ENCODE measurements at places on chromosomes 16 and 17.

DNA sequence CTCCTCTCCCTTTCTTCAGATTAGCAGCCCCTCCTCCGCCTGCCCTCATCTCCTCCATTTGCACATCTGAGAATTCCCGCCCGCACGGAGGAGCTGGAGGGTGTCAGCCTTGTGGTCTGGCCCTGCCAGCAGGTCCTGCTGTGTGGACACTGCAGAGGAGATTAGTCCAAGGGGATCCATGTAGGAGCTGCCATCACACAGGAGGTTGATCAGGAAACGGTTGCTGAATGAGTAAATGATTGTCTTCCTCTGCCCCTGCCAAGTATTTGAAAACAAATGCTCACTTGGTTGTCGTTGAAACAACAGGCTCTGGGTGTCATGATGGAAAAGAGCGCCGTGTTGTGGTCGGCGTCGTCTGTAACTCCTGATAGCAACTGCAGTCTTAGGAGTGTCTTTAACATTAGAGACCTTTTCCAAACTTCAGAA, 63.8 kb upstream of the CHMP6 start:
- DNase-seq: no peak

DNA sequence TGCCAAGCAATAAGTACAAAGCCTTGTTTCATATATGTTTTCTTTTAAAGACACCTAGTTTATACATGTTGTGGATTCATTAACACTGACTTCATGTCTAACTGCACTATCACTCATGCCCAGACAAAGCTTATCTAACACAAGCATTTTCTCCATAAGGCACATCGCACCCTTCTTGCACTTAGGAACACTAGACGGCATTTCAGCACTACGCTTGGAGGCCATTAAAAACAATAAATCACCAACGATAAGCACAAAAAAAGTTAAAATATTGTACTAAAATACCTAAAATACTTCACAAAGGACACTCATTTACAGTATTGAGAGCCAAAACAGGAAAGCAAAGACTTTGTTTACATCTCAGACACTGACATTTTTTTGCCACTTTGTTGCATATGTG, 39.0 kb upstream of the TEKT3 start:
- DNase-seq: no peak

- no peak for DNase-seq
These were observed 197.7 kb upstream of the CIBAR2 start for GRCh38 chr16:85309656-85310587.

GRCh38 chr16:23420011-23420410, 33.0 kb downstream of the COG7 start:
- no peak for DNase-seq

- no peak for DNase-seq
These were observed 50.3 kb upstream of the CLEC3A start for GRCh38 chr16:77972062-77972392.

DNA sequence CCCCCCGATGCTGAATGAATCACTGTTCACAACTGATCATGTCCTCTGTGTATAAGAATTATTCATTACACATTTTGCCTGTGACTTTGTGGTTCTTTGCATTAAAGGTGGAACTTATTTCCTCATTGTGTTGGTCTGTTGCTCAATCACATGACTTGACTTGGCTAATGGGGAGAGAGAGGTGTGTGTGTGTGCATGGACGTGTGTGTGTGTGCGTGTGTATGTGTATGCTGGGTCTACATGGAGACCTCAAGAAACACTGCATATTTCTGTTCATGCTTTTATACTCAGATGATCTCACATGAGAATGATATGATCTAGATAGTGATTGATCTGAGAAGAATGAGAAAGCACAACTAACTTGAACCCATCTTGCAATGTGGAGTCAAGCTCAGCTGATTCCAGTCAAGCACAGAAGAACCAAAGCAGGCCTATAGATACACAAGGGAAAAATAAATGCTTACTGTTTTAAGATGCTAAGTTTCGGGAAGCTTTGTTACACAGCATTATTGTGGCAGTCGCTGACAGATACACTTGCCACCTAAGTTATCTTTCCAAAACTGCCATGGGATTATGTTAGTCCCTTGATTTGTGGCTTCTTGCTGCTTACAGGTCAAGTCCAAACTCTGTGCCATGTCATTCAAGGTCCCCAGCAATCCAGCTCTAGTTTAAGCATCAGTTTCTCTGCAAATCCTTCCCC, 167.9 kb upstream of the ZFHX3 start:
- no peak for DNase-seq

DNA sequence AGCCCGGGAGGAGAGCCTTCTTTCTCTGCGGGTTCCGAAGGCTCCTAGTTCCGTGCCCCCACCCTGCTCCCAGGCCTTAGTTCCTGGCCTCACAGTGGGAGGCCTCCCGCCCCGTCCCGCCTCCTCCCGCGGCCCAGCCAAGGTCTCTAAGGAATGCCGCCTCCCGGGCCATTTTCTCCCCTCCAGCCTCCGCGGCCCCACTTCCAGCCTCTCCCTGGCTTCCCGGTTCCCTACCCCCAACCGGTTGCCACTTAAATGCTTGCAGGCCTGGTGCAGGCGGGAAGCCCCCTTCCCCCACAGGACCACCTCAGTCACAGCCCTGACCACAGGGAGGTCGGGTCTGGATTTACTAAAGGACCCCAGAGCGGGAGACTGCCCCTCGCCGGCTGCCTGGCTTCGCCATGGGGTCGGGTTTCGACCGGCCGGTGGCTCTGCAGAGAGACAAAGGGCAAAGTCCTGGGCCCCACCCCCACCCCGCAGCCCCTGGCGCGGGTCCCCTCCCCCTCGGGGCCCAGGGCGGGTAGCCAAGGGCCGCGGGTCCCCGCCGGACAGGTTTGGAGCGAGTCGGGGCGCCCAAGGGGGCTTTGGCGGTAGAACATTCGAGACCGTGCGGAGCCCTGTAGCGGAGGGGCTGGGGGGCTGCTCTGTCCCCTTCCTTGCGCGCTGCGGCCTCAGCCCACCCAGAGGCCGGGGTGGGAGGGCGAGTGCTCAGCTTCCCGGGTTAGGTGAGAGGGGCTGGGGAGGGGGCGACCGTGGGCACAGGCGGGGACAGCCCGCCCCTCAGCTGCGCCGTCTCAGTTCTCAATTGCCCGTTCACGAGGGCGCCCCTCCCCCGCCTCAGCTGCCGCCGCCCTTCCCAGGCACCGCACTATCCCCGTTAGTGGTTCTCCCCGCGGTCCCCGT, 16.4 kb downstream of the IGF2BP1 start:
- no peak for DNase-seq

DNA sequence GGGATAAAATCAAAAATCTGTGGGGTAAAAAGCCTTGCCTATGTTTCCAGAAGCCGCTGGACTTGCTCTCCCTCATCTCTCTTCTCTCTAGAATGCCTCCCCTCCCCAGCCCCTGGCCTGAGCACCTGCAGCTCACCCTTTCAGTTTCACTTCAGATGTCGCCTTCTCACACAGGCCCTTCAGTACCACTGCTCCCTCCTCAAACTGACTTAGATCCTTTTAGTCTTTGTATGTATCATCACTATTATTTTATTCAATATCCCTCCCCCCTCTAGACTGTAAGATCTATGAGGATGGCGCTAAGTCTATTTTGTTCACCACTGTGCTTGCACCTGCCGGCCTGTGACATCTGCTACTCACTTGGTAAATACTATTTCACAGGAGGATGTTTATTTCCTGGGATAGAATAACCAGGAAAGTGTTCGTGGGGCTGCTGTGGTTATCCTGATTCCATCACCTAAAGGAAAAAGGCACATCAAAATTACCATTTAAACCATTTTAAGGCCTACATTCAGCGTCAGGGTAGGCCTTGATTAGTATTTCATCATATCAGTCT, 122.3 kb downstream of the MRTFB start:
- no peak for DNase-seq

DNA sequence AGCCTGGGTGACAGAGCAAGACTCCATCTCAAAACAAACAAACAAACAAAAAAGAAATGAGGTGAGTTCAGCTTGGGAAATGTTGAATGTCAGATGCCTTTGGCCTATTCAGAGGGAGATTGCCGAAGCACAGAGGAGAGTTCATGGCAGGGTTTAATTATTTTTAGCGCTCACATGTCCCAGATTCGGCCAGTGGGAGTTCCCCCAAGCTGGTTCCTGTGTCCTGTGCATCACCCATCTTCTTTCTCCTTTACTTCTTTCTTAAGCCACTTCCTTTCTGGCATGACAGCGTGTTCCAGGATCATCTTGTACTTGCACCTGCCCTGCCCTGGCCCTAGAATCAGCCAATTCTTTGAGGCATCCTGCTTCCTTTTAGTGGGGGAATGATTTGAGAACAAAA, 9.2 kb downstream of the MPV17L start:
- no peak for DNase-seq

DNA sequence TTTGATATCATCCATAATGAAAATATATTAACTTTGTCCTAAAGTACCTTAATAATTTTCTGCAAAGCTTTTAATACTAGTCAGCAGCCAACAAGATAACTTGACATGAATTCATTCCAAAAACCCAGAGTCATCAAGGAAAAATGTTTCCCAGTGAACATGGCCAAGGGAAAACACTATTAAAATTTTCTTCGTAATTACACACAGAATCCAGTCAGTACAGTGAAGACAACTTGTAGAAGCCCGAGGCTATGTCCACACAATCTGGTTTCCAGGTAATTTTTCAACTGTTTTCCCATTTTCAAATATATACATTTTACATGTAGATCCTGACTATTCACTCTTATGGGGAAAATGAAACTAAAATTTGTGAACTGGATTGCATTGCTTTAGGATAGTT, 600.9 kb downstream of the CDH8 start:
- DNase-seq: no peak

DNA sequence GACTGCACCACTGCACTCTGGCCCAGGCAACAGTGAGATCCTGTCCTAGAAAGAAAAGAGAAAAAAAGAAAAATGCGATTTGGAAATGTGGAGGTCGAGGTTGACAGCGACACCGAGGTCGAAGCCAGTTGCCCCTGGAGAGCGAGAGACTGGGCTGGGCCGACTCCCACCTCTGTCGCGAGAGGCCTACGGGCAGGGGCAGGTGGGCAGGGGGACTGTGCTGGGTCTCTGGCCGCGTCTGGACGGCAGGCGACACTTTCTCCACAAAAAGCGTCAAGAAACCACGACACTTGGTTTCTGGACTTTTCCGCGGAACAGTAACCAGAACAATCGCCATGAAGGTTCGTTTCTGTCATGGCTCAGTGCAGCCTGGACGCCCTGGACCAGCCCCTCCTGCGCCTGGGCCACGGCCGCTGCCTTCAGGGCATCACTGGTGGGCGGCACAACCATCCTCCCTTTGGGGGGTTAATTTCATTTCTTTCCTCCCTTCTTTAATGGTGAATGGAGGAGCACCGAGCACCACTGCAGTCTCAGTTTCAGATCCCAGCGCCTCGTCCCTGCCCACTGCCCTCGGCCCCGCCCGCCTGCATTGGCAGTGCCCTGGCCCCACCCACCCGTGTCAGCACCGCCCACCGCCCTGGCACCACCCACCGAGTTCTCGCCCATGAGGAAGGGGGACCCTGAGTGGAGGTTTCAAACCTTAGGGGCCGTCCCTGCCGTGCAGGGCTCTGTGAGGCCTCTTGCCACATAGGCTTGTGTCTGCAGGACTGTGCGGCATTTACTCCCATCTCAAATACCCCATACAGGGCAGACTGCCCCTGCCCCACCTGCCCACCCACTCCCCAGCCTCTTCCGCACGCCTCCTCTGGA, 18.5 kb upstream of the CDH15 start:
- DNase-seq: no peak

- no peak for DNase-seq
These were observed 87.5 kb downstream of the RPTOR start for GRCh38 chr17:80632046-80632581.

GRCh38 chr16:72120026-72120425, 26.4 kb downstream of the DHX38 start:
- no peak for DNase-seq

- no peak for DNase-seq
These were observed 35.5 kb downstream of the C16orf78 start for GRCh38 chr16:49409121-49409520.

DNA sequence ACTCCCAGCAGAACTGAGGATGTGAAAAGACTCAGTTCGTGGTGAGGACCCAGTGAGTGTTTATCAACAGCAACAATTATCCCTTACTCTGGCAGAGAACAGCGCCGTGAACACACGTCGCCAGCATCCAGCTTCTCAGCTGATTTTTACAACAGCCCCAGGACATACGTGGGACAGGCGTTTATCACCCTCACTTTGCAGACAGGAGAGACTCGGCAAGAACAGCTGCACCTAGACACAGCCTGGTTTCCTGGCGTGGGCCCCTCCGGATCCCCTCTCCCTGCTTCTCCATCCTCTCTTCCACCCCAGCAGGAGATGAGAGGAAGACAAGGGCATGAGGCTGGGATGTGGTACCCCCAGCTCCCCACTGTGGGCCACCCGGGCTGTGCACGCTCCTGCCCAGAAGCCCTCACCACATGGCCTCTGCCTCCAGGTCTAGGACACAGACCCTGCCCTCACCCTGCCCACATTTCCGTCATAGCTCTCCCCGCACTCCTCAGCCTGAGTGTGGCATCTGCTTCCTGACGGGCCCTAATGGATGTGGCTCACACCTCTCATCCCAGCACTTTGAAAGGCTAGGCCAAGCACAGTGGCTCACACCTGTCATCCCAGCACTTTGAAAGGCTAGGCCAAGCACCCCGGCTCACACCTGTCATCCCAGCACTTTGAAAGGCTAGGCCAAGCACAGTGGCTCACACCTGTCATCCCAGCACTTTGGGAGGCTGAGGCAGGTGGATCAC, 17.5 kb downstream of the ABR start:
- no peak for DNase-seq

GRCh38 chr17:5706577-5707210, 122.4 kb upstream of the NLRP1 start:
- DNase-seq: peak; percentile 26

DNA sequence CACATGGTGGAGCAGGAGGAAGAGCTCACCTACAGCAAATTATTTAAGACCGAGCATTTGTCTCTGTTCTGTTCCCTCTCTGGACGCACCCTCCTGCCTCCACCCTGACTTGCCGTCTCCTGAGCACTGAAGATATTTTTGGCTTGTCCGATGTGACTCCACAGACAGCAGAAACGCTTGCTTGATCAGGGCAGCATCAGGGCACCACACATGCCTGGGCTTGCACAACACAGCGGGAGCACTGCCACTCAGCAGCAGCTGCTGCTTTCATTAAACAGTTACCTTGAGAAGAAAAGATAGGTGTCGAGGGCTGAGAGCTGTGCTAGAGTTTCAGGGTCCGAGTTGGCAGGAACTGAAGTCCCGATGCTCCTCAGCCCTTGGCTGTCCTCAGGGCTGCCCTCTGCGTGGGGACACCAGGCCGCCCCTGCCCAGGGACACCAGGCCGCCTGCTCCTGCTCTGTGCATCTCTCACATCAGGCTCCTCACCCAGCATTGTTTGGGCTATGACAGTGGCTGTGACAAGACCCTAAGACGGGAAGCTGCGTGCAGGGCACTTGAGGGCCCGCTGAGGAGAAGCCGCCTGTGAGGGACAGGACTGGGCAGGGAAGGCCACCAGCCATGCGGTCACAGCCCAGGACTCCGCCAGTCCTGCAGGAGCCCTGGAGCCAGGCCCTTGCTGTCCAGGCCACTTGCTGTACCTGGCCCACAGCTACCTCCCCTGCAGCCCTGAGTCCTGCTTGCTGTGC, 21.3 kb upstream of the CDH15 start:
- no peak for DNase-seq

GRCh38 chr16:35565626-35566025, 2106.2 kb downstream of the TP53TG3F start:
- DNase-seq: no peak

GRCh38 chr16:67943619-67944504, at the start of gene LCAT:
Gene LCAT (minus strand): TSS chr16:67944120. CDS start chr16:67944101, 19 bp downstream.
- DNase-seq: no peak
